T follicular helper cell (primary cell): ENCODE measurements at places on chromosomes 4 and X.

DNA sequence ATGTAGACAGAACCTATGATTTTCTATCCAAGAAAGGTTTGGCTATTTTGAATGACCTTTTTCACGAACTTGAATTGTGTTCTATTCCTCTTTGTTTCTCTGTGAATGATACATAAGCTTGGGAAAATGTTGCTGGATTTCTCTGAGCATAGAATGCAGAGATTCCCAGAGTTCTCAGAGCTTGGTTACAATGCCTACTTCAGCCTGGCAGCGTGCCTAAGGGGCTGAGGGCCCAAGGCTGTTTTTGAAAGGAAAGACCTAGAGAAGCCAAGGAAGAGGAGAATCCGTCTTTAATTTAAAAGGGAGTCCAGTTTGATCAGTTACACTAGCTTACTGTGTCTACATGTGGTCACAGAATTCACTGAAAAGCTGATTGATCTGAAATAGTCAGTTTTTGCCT is 55.3 kb upstream of the CXorf51B start:
- DNase-seq, result no peak

- no peak for DNase-seq
These were observed 19.8 kb downstream of the USP9X start for GRCh38 chrX:41105005-41105404.

DNA sequence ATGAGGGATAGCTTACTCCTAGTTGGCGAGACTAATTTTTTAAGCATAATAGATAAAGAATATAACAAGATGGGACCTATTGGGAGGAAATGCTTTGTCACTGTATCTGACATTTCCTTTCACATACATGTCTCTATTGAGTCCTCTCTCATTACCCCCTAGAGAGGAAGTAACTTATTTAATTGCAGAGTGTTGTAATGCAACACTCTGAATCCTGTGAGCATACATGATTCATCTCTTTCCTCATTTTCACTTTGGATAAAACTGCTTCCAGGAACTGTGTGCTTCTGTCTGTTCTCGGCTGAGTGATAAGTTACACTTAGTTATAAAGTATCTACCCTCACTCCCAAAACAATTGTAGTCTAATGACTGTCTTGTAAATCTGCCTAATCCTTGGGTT is 266.1 kb upstream of the ANXA10 start:
- no peak for DNase-seq

GRCh38 chr4:99043346-99043745 is 45.2 kb downstream of the ADH5 start:
- DNase-seq, result no peak

GRCh38 chrX:121000589-121000988 is 15.0 kb upstream of the CT47A1 start:
- DNase-seq, result no peak

- no peak for DNase-seq
These were observed 109.3 kb upstream of the NUDT6 start for GRCh38 chr4:123031664-123032063.

- no peak for DNase-seq
These were observed 10.9 kb upstream of the SYTL5 start for GRCh38 chrX:37995428-37995827.

- no peak for DNase-seq
These were observed 55.9 kb upstream of the USP9X start for GRCh38 chrX:41029332-41029731.

DNA sequence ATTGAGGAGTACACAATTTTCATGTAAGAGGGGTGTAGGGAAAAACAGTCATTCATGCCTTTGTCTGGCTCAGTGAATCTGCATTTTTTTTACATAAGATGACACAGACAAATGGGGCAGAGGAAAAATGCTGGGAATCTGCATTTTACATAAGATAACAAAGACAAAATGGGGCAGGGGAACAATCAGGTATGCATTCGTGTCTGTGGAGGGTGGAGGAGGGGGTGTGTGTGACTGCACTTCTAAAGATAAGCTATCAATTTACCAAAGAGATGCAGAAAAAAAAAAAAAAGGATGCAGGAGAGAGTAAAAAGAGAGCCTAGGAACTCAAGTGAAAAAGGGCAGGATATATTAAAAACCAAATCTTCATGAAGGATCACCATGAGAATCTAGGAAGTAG is 637.4 kb downstream of the ZNF674 start:
- DNase-seq, result no peak

DNA sequence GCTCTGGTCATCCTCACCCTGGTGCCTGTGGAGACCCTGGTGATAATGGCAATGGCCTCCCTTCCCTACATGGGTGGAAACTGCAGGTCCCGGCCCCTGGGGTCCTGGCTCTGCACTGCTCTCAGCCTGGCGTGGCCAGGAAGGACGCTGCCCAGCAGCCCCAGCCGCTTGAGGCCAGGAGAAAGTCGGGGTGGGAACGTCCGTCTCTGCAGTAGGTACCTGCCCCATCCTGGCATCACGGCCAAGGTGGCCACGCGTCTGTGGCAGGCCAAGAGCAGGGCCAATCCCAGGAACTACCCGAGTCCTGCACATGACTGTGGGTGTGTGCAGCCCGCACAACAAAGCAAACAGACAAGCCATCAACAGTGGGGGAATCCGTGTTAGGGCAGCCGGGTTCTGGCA is 33.8 kb downstream of the FGFRL1 start:
- no peak for DNase-seq

GRCh38 chrX:10341309-10341708 is 184.5 kb downstream of the CLCN4 start:
- DNase-seq, result no peak
